ENCODE measurements at places on chromosomes 5 and 9.

GRCh38 chr5:137815202-137815990, 52.3 kb upstream of the MYOT start:
- DNase-seq: no peak

GRCh38 chr5:133425222-133425621, 187.1 kb downstream of the FSTL4 start:
- DNase-seq: no peak

- DNase-seq: peak; percentile 13
Observed at GRCh38 chr5:153829510-153830065, 209.1 kb downstream of the FAM114A2 start.

DNA sequence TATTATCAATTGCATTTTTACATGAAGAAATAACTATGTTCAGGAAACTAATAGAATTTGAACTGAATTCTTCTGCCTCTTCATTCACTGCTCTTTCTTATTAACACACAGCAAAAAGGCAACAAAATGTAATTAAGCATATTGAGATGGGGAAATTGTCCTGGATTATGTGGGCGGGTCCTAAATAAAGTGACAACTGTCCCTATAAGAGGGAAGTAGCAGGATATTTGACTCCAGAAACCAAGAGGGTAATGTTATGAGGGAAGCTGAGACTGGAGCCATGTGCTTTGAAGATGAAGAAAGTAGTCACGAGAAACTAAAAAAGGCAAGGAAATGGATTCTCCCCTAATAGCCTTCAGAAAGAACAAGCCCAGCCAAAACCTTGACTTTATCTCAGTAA, 311.2 kb upstream of the PIK3R1 start:
- no peak for DNase-seq

GRCh38 chr9:107465467-107466451, 23.8 kb downstream of the KLF4 start:
- peak; percentile 90 for DNase-seq

DNA sequence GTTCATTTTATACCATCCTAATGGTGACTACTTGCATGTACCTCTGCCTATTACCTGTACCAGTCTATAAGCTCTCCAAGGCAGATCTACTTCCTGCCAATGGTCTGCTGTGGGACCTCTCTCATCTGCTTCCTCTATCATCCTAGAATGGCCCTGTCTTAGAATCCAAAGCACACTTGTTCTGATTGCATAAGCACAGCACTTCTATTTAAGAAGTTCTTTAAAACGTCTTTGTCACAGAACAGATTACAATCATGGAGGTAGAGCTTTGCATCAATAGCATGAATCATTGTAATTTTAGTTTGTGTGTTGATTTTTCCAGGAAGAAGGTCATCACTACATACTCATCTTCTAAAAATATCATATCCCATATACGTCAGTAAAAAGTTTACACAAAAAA, 131.8 kb upstream of the ACOT12 start:
- DNase-seq: peak; percentile 53

Measured in adipocyte (in vitro differentiated cells).